ENCODE measurements at places on chromosomes 3 and 15. TPM values are rescaled to one million over a fixed set of nuclear protein-coding genes. Genes with fewer than 3 reads are reported as not detected.

Gene IGSF10
- 10.2 TPM for polyA plus RNA-seq

Gene LNP1
- 4.4 TPM for polyA plus RNA-seq

Gene CERS3
- polyA plus RNA-seq = not detected

DNA sequence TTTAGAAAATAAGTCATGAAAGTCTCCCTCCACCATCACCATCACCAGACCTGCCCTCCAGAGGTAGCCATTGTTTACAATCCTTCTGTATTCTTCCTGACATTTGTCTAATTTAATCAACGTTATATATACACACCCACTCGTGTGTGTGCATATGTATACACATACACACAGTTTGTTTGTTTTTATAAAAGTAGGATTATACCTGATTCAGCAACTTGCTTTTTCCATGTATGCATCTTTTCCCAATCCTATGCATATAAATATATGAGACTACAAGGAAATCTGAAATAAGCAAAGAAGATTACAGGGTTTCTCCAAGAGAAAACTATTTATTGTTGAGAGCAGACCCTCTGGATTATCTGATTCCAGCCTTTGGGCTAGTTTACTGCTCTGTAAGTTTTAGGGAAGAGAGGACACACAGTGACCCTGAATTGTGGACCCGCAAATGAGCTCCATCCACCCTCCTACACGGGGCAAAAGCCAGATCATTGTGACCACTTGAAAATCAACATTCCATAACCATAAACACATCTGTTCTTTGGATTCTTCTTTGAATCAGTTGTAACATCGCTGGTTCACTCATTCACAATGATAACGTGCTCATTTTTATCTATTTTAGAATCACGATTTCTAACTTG, 104.3 kb downstream of the CPN2 start:
- DNase-seq = no peak

DNA sequence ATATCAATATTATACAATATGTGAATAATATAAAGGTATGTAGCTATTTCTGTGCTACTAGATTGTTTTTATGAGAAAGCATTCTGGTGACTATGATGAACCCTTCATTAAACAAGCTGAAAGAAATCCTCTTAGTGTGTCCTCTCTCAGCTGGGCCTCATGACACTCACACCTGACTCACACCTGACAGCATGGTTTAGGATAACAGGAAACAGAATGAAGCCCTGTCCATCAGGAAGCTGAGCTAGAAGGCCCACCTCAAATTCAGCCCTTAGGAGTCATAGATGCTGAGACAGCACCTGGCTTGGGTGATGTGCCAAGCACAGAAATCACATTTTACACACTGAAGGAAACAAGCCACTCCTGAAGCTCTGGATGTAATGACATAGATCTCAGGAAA, 30.8 kb downstream of the CHCHD4 start:
- DNase-seq = no peak

- no peak for DNase-seq
Observed at GRCh38 chr3:37736624-37737023, 125.1 kb upstream of the CTDSPL start.

GRCh38 chr15:44584162-44584749, 47.3 kb downstream of the EIF3J start:
- peak; percentile 26 for DNase-seq
